Stimulated activated CD4-positive, alpha-beta T cell treated with anti-CD3 and anti-CD28 coated beads, Interleukin-15, amount 100 ng/mL, for 1 hour (primary cell): ENCODE measurements at places on chromosomes 12 and 14.

GRCh38 chr12:67922245-67922644 lies 67.0 kb upstream of the IFNG-AS1 start:
- DNase-seq = no peak

DNA sequence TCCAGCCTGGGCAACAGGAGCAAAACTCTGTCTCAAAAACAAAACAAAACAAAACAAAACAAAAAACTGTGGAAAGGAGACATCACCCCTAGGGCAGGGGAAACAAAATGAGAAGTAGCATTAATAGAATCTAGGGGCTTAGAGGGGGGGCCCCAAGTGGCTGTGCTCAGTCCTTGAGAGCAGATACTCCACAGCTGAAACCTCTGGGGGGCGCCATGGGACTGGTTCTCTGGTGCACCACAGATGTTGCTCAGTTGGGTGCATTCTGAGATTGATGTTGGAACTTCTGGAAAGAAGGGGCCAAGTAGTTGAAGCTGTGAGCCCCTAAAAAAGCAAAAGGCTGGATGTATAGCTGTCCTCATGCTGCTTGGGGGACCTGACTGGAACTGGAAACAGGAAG lies 11.8 kb upstream of the SYNE2 start:
- peak; percentile 31 for DNase-seq

- no peak for DNase-seq
Measured at GRCh38 chr12:132422040-132422380, 67.9 kb upstream of the FBRSL1 start.

- DNase-seq = no peak
Measured at GRCh38 chr12:74321381-74321780, 216.3 kb upstream of the ATXN7L3B start.

DNA sequence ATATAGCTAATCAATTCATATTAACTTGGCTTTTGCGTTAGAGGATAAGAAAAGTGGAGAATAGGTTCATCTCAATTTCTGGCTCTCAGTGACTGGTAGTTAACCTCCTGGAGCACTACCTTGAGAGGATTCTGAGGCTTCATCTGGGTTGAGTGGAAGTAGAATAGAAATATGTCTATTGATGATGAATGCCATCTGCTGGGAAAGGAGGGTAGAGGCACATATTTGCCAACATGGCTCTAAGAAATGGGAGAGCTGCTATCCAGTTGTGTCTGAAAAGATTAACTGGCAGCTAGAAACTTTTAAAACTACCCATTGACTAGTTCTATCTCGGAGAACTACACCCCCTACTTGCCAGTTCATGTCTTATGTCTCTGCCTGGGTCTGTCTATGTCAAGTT lies 530.1 kb downstream of the NRXN3 start:
- no peak for DNase-seq

- DNase-seq = no peak
Measured at GRCh38 chr12:64781280-64782190, 22.3 kb upstream of the GNS start.

DNA sequence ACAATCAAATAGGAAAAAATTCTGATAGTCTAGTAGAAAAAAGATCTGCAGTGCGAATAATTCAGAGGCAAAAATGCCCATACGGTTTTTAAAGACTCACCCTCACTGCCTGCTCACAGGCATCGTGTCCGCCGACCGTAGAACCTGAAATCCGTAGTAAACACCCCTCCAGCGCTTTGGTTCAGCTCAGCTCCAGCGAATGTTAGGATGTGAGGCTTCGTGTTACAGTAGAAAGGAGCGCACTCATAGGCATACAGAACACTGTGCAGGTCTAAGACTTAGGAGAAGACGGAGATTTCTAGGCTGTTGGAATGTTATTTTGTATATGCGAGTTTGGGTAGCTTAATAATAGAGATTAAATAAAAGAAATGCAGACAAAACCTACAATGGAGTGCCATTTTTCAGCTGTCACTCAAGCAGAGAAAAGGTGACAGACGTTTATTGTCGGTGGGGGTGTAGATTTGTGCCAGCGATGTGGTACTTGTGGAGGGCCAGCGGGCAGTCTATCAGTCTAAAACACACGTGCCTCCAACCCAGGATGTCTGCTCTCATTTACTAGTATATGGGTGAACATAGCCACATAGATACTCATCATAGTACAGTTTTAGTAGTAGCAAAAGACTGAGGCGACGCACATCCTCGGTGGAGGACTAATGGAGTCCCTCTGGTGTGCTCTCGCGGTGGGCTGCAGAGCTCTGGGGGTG lies 25.7 kb downstream of the SFSWAP start:
- DNase-seq = no peak

DNA sequence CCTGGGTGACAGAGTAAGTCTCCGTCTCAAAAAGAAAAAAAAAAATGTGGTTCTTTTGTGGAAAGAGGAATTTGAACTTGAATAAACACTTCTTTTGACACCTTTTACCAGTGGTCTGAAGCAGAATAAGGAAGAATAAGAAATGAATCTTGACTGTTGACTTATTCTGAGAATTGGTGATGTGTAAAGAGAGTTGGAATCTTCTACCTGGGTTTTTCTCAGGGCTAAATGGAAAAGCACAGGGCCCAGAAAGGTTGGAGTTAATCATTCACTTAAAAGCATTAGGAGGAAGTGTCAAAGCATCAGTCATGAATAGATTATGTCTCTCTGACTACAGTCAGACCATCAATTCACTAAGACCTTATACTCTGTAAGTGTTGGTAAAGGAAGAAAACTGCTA lies 13.9 kb downstream of the PNMA1 start:
- DNase-seq = no peak

GRCh38 chr12:46585854-46586621 lies 213.5 kb upstream of the SLC38A2 start:
- peak; percentile 13 for DNase-seq

- DNase-seq = no peak
Measured at GRCh38 chr12:114414866-114415524, 9.1 kb upstream of the TBX5 start.

GRCh38 chr12:16833376-16834015 lies 227.5 kb upstream of the LMO3 start:
- DNase-seq = no peak

DNA sequence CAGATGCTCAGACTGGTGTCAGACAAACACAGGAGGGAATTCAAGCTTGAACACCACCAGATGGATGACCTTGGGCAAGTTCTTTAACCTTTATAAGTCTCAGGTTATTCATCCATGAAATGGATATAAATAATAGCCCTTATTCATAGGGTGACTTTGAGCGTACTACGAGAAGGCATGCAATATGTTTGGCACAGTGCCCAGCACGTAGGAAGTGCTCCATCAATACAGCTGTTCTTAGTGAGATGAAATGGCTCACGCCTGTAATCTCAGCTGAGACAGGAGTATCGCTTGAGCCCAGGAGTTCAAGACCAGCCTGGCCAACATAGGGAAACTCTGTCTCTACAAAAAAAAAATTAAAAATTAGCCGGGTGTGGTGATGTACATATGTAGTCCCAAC lies 84.8 kb upstream of the FICD start:
- no peak for DNase-seq

- no peak for DNase-seq
Measured at GRCh38 chr14:86766469-86766868, 1226.5 kb downstream of the GALC start.

- no peak for DNase-seq
Measured at GRCh38 chr14:37583358-37584210, 11.5 kb downstream of the FOXA1 start.

GRCh38 chr14:24852312-24853060 lies 197.5 kb downstream of the STXBP6 start:
- no peak for DNase-seq

DNA sequence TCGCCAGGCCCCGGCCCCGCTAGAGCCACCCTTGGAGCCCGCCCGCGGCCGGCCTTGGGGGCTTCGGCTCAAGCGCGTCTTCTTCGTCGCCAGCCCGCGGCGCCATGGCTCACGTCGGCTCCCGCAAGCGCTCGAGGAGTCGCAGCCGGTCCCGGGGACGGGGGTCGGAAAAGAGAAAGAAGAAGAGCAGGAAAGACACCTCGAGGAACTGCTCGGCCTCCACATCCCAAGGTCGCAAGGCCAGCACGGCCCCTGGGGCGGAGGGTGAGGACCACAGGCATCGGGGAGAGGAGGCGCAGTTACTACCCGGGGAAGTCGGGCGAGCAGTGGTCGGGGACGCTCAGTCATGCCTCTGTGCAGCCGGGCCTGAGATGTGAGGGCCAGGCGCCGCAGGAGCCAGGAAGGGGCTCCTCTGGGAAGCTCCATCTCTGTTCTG lies 573 bp downstream of the ARL6IP4 start:
- no peak for DNase-seq

DNA sequence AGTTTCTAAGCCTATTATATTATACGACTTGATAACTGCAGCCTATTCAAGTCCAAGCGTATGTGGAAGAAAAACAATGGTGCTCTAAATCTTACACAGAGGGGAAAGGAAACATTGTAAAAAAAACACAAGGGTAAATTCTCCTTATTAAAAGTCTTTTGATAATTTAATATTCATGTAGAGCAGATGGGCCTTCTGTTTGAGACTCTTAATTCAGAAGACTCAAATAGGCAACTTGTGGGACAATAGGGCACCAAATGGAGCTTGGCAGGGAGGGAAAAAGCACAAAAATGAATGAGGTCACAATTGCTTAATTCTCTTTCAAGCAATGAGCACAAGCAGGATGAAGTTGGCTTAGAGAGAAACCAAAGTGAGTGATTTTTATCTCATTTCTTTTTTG lies 159.4 kb downstream of the NELL2 start:
- no peak for DNase-seq

DNA sequence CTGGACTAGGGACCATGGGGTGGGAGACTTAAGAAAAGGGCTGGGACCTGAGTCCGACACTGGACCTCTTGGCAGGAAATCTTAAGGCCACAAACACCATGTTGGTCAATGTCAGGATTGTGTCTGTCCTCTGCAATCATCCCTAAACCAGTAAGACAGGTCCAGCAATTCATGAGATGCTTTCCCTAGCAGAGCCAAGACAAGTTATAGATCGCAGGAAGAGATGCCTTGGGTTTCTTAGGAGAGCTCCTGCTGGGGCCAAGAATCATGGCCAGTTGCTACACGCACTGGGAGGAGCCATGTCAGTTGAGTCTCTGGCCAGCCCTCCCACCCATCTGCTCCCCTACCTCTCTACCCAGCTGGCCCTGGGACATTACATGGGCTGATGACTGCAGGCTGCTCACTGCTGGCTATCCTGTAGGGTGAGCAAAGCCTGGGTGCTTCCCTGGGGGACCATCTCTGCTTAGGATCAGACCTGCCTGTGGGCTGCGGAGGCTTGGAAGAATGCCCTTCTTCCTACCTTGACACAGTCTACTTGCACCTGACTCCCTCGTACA lies 14.2 kb downstream of the PLEKHH1 start:
- no peak for DNase-seq

DNA sequence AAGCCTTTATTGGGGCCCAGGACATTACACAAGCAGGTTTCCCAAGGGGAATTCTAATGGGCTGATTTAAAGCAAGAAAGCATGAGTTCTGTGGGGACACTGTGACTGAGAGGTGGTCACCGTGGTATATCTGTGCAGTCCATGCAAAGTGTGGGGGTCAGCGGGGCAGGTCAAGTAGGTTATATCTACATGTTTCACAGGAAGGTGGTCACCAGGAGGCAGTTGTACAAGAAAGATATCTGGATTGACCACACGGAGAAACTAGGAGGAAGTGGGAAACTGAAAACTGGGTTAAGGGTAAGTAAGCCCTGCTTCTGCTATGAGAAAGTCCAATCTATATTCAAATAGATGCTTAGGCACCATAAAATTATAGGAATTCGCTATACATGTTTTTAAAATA lies 77.8 kb upstream of the CNOT2 start:
- no peak for DNase-seq

GRCh38 chr12:53287741-53288216 lies 7.6 kb upstream of the PFDN5 start:
- peak; percentile 57 for DNase-seq

DNA sequence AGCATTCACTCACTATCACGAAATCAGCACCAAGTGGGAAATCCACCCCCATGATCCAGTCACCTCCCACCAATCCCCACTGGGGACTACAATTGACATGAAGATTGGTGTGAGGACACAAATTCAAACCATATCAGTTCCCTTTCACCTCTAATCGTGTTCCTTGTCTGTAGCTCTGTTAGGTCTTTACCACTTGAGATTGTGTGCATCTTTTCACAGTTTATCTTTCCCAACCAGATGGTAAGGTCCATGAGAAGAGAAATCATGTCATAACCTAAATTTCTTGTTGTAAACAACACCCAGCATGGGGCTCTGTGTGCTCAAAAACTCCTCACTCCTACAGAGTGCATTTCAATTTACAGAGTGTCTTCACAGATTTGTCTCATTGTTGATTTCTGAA lies 27.1 kb upstream of the PCED1B start:
- no peak for DNase-seq

DNA sequence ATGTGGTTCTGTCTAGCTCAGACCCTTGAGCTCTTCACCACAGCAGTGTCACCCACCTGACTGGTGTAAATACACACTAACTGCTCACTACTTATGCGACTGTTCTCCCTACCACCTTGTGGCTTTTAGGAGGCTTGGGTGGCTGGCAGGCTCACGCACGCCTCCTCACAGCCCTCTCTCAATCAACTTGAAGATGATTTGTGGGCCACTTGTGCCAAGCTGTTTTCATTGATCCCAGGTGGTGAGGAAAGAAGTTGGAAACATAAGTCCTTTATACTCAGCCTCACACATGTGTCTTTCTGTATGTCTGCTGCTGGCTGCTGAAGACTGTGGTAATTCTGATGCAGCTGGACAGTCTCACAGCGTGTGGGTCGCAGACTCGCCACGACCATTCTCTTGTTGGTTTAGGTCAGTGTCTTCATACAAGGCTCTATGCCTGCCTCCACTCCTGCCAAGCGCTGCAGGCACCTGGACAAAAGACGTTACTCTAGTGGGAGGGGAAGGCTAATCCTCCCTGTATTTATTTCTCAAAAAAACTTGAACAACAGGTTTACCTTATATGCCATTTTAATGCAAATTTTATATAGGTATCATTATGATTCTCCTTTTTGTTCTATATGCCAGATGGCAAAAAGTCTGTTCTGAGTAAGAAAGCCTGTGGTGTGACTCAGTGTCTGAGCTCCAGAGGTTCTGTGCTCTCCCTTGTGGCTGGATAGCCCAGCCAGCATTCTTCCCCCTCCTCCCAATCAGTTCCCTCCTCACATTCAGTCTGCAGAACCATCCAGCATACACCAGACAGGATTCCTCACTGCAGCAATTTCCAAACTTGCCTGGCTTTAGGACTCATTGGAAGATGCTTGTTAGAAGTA lies 115.6 kb downstream of the DIP2B start:
- DNase-seq = no peak

DNA sequence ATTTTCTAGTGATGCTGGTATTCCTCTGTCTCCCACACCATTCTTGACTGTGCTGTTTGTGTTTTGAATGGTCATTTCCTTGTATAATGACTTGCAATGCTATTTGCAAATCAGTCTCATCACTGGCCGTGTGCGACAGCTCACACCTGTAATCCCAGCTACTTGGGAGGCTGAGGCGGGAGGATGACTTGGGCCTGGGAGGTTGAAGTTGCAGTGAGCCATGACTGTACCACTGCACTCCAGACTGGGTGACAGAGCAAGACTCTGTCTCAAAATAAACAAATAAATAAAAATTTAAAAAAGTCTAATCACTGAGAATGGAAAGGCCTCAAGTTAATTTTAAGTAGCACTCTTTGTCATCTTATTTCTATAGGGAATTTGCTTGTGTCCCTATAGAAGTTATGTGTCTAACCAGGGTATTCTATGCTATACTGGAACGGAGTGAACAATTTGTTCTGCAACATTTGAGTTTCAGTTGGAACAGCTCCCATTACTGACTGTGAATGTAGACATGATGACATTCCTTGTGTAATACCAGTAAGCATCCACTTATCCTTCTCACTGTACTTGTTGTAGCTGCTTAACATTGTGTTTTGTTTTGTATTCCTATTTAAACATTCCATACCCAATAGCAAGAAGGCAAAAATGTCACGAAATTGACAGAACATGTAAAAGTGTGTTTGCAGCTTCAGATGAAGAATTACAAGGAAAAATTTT lies 126.3 kb downstream of the MGST1 start:
- no peak for DNase-seq
